ENCODE measurements at places on chromosomes 5 and 9.

DNA sequence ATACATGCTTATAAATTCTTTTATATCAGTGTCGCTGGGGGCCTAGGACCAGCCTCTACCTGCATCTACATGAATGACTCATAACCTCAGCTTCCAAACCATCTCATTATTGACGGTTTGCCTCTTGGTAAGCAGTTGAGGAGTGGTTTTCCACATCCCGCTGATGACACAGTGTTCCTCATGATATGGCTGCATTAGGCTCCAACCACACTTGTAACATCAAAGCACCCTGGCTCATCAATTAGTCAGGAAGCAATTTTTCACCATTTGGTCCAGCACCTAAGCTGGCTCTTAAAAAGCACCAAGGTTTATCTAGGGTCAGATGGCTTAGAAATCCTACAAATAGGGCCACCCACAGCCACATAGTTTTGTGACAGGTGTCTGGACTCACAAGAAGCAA, 402.4 kb downstream of the ARHGEF28 start:
- no peak for DNase-seq

DNA sequence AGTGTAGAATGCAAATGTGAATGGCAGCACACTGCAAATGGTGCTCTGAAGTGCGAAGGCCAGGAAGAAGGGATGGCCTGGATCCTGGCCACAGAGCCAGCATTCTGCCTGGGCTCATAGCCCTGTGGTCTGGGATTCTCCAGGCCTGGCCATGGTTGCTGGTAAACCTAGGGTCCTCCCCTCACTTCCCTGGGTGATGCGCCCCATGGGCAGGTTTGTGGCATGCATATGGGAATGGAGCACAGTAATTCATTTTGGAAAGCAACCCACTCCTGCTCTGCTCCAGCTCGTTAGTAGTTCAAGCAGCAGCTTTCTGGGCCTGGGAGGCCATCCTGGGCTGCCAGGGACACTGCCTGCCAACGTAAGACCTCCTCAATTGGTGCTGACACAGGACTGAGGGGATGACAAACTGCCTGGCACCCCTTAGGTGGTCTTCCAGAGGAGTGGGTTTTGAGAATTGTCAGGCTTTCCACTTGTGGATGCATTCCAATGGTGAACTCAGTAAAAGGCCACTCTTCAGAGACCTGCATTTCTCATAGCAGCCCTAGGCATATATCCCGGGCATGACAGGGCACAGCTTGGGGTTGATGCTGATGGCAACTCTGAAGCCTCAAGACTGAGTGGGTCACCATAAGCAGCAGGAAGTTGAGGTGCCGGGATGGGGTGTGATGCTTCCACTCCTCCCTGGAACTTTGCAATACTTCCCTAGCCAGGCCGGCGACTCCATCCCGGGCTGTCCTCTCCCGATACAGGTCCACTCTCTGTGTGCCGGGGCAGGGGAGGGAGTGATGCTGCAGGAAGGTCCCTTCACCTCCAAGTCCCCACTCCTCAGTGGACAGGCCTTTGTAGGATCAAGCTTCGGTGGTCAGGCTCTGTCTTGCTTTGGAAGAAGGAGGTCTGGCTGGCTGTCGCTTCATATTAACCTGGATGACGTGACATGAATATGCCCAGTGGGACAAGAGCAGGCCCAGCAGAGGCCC, 1.2 kb upstream of the SLC25A48 start:
- no peak for DNase-seq

- no peak for DNase-seq
Observed at GRCh38 chr5:43638546-43638945, 35.6 kb downstream of the NNT start.

DNA sequence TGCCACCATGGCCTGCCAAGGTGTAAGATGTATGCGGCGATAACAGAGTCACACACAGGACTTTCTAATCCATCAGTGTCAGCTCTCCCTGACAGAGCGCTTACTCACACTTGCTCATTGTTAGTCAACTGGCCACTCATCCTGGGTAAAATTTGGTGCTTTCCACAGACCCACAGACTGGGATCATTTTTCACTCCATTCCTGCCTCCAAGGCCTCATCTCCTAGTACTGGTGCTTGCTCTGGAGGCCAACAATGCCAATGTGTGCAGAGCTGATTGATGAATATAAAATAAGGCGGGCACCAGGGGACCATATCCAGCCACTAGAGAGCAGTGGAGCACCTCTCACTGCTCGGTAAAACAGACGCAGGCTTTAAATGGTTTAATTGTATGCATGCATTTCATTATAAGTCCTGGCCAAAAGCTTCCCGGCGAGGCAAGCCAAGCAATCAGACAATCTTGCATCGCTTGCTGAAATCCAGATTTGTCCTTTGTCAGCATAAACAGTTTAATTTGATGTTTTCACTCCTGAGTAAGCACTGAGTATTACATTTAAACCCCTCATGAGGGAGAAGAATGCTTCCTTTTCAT, 22.3 kb downstream of the PSMB7 start:
- DNase-seq: no peak

GRCh38 chr5:179893958-179894895, 13.5 kb downstream of the TBC1D9B start:
- DNase-seq: no peak

GRCh38 chr5:151703227-151703626, 16.5 kb upstream of the SPARC start:
- DNase-seq: no peak

- DNase-seq: no peak
Observed at GRCh38 chr5:160271396-160271795, 41.0 kb downstream of the CCNJL start.

DNA sequence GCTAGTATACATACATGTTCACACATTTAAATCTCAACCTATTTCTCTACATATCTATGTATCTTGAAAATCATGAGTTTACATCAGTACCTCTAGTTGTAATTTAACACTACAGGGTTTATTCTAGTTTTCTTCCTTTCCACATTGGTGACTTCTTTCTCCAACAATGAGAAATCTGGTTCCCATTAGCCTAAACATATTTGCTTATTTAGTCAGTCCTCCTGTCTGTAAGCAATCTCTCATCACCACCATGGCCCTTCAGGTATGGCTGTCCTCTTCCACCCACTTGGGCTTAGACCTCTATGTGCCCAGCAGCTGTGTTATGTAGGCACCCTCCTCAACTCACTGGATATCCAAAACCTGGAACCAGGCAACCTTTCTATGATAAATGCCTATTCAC, 8.0 kb upstream of the SPATA31D1 start:
- no peak for DNase-seq

DNA sequence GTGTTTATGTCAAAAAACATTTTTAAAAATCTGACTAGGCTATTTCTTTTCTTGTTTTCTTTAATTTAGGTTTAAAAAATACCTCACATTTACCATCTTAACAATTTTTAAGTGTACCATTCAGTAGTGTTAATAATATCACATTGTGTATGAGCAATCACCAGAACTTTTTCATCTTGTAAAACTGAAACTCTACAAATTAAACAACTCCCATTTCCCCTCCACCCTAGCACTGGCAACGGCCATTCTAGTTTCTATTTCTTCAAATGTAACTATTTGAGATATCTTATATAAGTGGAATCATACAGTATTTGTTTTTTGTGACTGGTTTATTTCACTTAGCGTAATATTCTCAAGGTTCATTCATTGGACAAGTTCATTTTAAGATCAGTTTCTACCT, 27.7 kb downstream of the PLCXD3 start:
- no peak for DNase-seq

- no peak for DNase-seq
Observed at GRCh38 chr5:175377816-175378215, 66.2 kb downstream of the DRD1 start.

DNA sequence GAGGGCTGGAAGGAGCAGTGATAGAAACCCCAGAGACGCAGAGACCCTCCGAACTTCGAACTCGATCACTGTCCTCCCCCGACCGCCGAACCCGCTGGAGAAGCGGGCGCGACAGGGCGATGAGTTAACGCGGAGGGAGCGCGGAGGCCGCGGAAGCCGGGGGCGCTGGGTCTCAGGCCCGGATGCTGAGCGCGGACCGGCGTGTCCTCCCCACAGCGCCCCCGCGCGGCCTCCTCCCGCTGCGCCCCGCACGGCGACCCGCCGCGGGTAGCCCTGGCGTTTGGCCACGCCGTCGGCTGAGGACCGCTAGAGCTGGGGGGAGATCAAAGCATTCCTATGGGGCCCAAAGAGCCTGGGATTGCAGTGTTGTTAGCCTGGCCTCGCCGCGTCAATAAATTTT, 7.7 kb upstream of the DMRT2 start:
- no peak for DNase-seq
